ENCODE measurements at places on chromosomes 3 and 15.

- peak; percentile 23 for DNase-seq
These were observed 71.0 kb downstream of the ADAMTS7 start for GRCh38 chr15:78739996-78740903.

GRCh38 chr3:71532639-71533395 lies 50.7 kb downstream of the FOXP1 start:
- DNase-seq = no peak

- DNase-seq = no peak
These were observed 22.8 kb downstream of the HGD start for GRCh38 chr3:120659285-120659684.

DNA sequence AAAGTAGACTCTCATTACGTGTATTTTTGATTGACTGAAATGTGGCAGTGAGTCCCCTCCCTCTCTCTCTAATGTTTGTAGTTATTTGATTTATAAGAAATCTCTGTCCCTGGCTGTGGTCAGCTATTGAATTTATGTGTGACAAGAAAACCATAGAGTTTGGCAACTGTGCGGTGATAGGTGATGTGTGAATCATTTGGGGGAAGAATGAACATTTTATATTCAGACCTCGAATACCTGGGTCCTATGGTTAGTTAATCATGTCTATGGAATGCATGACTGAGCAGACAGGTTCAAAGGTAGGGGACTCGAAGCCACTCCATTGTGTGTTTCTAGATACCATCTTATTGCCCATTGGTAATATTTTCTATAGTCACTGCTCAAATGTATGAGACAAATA lies 712.1 kb downstream of the MECOM start:
- DNase-seq = no peak

GRCh38 chr3:88984256-88984655 lies 123.2 kb upstream of the EPHA3 start:
- DNase-seq = no peak

DNA sequence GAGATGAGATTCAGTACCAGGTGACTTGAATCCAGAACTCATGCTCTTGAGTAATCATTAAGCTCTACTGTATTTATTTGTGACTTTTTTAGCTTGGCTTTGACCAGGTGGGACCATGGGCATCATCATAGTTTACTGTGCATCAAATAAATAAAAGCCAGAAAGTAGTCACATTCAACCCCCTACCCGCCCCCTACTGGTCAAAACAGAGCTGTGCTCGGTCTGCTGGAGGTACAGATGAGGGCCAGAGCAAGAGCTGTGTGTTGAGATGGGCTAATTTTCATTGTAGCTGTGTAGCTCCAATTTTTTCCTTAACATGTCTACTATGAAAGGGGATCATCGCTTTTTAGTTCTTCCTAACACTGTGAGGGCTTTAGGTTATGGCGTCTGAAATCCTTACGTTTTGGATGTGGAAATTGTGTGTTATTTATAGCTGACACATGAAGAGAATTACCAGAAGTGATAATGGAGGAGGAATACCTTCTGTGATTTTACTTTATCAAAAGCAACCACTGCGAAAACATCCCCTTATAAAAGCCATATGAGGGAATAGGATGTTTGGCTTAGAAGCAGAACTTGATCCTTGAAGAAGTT lies 375.1 kb downstream of the PTPRG start:
- no peak for DNase-seq

DNA sequence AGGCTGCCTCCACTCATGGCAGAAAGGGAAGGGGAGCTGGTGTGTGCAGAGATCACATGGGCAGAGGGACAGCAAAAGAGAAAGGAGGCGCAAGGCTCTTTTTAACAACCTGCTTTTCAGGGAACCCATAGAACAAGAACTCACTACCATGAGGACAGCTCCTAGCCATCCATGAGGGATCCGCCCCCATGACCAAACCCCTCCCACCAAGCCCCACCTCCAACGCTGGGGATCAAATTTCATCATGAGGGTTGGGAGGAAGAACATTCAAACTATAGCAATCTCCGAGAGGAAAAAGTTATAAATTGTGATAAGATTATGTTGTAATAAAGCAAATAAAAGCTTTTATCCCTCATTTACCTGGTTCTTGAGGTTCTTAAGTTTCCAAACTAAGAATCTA lies 84.7 kb upstream of the LMCD1 start:
- no peak for DNase-seq

- no peak for DNase-seq
These were observed 200.6 kb downstream of the SEMA6D start for GRCh38 chr15:47917881-47918280.

GRCh38 chr3:183244219-183244618 lies 8.8 kb upstream of the B3GNT5 start:
- DNase-seq = no peak

GRCh38 chr15:57462381-57462780 lies 86.1 kb downstream of the CGNL1 start:
- no peak for DNase-seq

DNA sequence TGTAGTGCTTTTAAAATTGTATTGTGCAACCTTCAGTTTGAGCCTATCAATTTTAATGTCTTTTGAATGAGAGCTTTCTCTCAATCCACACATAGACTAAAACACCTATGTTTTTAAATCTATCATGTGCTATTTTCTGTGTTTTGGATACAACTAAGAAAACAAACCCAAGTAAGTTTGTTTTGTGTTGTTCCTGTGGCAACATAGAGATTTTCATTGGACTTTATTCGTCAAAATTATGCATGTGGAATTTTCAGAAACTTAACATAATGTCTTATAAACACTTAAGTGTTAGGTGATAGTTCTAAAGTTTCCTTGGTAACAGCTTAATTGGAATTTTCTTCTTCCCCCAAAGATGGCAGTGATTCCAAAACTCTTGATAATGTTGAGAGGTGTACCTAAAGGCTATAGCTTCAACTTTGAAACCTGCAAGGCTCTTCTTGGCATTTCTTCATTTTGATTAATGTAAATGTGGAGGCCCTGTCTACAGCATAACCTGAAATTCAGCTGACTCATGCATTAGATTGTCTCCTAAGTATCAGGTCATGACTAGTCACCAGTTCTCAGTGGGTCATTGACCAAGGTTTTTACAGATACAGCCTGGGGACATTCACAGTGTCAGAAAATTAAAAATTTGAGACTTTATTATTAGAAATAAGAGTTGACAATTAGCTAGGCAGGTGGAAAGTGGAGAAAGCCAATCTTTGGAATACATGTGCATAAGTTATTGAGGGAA lies 44.4 kb downstream of the COL6A5 start:
- DNase-seq = no peak

DNA sequence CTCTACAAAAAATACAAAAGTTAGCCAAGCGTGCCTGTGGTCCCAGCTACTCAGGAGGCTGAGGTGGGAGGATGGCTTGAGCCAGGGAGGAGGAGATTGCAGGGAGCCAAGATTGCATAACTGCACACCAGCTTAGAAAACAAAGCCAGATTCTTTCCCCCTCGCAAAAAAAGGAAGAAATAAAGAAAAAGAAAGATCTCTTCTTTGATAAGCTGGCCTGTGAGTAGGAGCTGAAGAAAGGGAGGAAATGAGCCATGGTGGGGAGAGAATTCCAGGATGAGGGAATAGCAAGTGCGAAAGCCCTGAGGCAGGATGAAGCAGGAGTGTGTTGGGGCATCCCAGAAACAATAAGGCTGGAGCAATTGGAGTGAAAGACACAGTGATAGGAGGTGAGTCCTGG lies 24.5 kb upstream of the TOP2B start:
- DNase-seq = no peak

- no peak for DNase-seq
These were observed 38.2 kb upstream of the MAGI1 start for GRCh38 chr3:66076861-66077470.

- no peak for DNase-seq
These were observed 1000.4 kb downstream of the FHIT start for GRCh38 chr3:60250810-60251209.
